Left forelimb (tissue), 1 donor: ENCODE measurements at places on chromosomes 1 and 21.

DNA sequence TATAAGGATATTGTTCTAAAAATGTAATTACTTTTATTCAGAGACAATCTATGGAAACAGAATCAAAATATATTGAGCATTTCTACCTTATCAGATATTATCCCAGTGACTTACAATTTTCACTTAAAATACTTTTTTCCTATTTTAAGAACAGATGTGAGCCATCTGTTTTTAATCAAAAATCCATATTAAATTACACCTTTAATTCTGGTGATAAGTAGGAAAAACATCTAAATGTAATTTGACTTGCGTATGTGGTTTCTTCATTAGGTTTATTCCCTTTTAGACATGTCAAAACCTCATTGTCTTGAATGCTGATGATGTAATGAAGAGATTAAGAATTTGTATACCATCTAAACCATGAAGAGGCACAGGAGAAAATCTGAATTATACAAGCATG, 1118.8 kb upstream of the TMPRSS15 start:
- DNase-seq = no peak

GRCh38 chr21:31338908-31339368, 5.1 kb downstream of the TIAM1 start:
- DNase-seq = no peak

DNA sequence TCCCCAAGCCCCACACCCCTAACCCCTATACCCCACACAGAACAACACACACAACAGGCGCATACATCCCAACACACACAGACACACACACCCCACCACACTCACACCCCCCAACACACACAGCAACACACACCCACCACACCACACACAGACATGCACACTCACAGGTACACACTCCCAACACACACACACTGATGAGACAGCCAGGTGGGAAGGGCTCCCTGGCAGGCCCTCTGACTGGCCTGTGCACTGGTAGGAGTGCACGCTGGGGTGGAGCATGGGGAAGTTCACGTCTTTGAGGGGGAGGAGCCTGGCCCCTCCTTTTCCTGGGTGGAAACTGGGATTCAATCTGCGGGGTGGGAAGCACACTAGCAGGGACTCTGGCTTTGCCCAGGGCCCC, 116.7 kb downstream of the RHOU start:
- DNase-seq = peak; percentile 33

DNA sequence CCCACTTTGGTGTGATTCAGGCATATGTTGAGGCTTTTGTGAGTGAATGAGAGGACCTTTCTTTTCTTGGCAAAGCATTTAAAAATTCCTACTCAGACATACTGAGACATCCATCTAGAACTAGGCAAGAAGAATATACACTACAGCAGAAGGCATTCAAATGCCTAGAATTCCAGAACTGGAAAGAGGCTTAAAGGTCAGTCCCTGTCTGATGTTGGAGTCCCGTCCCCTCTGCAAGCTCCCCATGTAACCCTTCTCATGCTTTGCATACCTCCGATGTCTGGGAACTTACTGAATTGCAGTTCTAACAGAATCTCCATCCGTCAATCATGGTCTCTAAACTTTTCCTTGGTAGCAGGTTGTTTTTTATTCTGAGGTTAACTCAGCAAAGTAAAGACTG, 152.9 kb downstream of the ATP6V1G3 start:
- DNase-seq = no peak

DNA sequence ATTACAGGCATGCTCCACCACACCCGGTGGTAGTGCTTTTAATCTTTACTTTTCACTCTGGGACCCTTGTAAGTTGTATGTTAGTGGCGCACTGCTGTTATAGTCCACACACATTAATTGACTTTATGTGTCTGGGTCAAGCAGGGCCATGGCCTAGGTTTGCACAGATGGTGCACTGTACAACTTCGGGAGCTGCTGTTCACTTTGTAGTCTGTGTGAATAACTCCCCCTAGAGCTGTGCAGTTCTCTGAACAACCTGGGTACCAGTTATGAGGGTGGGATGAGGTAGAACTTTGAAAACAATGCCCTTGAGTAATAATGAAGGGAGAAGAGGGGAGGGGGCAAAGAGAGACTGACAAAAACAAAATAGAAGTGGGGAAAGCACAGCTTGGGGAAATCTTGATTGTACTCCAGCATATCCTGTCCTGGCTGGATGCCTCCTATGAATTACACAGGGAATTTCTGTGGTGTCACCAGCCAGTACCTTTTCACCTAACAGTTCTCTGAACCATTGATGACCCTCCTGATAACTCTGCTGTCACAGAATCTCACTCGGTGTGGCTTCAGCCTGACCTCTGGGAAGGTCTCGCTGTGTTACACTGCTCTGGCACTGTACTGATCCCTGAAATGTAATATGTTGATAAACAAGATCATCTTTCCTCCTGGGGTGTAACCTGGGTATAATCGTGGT, 2.2 kb downstream of the PTGFRN start:
- no peak for DNase-seq
